Effector CD8-positive, alpha-beta T cell (primary cell): ENCODE measurements at places on chromosomes 7 and 10.

DNA sequence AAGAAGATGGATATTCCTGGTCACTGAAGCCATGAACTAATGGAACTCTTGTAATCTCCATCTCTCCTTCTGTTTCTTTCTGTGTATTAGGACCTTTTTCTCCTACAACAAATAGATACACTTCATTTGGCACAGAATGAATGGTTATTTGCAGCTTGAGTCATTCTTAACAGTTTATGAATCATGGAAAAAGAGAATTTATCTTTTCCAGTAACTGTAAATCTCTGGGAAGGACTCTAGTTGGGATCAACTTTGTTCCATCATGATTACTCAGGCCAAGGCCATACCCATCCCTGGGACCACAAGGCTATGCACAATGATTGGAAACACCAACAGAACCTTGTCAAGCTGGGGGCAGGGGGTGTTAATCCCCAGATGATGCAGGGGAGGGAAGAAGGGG, 36.1 kb upstream of the MDFIC start:
- no peak for DNase-seq

DNA sequence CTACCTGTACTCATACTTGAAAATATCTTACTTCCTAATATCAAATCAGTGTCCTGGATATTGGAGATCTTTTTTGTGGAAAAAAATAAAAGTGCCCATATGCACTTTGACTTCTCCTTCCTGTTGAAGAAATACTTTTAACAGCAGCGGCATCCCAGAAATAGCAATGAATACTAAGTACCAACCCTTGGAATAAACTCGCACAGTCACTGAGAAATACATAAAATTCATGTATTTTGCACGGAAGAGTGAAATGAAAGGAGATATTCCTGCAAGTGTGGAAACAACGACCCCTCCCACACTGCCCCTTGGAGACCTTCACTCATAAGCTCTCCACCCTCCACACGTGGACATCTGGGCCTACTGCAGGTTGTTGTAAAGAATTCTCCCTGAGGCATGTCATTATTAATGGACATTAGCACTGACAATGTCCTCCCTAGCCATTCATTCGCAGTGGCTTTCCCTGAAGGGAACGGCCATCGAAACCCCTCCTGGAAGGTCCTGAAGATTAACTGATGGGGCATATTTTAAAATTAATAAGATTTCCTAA, 407.6 kb upstream of the PFKP start:
- DNase-seq, result no peak

GRCh38 chr7:112116894-112117293, 89.3 kb downstream of the DOCK4 start:
- DNase-seq, result no peak

DNA sequence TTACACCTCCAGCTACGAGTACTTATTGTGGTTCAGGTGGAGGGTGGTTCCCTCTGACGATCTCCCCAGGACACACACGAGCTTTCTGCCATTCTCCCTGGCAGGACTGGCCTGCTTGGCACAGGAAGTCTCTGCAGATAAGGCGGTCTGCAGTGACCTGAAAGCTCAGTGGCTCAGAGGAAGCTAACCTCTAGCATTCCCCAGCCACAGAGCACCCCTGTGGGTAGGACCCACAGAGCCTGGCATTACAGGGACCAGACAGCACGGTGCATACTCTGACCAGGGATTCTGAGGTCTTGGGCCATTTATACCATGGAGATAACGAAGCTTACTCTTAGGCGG, 1.9 kb upstream of the GPR146 start:
- DNase-seq, result no peak

GRCh38 chr10:67878133-67878532, 6.3 kb upstream of the SIRT1 start:
- DNase-seq, result no peak

- no peak for DNase-seq
Measured at GRCh38 chr7:26127411-26127810, 24.6 kb upstream of the NFE2L3 start.

GRCh38 chr10:53598914-53599313, 826.3 kb upstream of the MBL2 start:
- DNase-seq, result no peak

- no peak for DNase-seq
Measured at GRCh38 chr7:95396136-95397032, at the start of gene PON3. PON3 (minus strand) TSS chr7:95396375; CDS start chr7:95396350, 25 bp downstream.
